ENCODE measurements at places on chromosomes 5 and 9.

DNA sequence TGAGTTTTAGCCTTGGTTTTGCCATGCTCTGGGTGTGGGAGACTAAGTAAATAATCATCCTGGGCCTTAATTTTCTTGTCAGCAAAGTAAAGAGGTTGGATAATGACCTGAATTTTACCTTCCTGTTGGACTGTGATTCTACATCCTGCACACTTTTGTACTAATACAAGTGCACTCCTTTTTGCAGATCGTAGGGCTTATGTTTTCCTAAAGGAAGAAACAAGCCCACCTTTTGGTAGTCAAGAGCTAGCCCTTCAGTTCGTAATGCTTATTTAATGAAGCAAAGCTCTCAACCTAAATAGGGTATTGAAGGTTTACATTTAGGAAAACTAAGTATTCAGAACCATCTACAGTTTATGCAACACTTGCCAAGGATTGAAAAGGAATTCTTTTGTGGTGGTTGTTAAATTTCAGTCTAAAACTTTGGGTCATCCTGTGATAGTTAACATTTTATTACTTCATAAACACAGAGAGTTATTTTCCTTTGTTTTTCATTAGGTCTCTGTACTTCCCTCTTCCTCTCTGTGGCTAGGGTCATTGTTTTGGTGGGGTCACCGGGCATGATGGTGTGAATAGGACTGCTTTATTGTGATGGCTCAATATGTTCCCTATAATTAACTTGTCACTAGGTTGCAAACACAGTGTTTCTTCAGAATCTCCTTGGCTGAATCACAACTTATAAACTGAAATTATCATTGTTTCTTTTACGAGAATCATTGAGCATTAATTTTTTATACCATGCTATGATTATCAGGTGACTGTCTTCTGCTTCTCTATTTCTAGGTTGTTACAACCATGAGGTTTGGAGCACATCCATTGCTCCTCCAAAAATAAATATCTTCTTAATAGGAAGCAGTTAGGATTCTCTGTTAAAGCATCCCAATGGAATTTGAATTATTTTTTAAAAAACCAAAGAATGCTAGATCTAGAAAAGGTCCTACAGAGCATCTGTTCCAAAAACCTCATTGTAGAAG is 28.5 kb downstream of the SPINK5 start:
- DNase-seq, result no peak

- DNase-seq, result no peak
These were observed 5.4 kb downstream of the MRPL36 start for GRCh38 chr5:1793966-1794900.

DNA sequence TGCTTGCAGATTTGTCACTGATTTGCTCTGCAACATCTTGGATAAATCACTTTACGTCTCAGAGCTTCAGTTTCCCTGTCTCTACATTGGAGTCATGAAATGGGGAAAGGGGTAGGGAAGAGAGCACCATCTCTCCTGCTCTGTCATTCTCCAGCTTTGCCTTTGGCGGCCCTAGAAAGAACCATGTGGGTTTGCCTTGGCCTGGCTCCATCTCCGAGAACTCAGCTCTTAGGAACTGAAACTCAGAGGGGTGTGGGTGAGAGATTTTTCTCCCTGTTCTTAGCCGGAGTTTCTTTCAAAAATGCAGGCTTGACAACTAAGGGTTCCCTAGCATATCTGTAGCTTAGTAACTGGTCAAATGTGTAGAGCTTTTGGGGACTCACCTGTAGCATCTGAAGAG is 123.5 kb downstream of the SMARCA2 start:
- no peak for DNase-seq

DNA sequence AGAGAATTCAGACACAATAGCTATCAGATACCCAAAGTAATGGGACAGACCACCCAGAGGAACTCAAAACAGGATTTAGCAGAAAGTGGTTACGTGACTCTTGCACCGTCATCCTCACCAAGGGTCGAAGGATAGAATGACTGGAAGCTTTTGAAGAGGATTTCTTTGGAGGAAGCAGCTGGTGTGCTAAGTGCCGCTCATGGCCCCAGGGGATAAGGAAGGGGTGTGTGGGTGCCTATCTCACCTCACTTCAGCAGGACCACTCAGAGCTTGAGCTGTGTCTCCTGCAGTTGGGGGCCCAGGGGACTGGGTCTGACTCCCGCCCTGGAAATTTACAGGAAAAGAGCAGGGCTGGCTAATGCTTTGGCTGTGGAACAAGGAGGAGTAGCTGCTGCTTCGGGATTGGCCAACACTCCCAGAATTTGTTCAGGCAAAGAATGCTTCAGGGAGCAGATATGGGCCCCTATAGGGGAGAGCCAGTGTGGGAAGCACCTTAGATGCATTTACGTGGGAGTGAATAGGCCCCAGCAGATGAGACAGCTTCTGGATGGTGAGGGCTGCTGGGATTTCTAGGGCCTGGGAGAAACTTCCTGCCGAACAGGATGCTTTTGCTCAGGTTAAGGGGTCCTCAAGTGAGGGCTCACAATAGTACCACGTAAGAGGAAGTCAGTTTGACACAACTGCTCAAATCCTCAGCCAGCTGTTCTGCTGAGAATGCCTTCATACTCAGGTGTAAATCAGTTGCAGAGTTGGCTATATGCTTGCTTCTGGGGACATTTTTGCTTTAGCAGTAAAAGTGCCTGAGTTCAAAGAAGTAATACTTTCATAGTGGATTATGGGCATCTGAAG is 29.1 kb upstream of the TOMM5 start:
- no peak for DNase-seq

DNA sequence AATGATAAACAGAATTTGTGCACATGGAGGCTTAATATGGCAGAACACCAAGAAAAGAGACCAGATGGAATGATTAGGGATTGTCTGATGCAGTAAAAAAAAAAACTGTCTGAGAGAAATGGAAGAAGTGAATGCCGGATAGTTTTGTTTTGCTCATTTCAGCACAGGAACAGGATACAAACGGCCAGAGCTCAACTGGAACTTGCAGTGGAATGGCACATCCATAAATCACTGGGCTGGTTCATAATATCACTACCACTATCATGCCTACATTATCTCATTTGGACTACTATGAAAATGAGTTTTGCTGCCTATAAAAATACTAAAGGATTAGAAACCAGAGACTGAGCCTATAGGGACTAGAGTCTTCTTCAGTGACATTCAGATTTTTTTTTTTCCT is 9.7 kb downstream of the PTAR1 start:
- DNase-seq, result no peak

- DNase-seq, result no peak
These were observed 13.8 kb downstream of the ST8SIA4 start for GRCh38 chr5:100889165-100889743.

DNA sequence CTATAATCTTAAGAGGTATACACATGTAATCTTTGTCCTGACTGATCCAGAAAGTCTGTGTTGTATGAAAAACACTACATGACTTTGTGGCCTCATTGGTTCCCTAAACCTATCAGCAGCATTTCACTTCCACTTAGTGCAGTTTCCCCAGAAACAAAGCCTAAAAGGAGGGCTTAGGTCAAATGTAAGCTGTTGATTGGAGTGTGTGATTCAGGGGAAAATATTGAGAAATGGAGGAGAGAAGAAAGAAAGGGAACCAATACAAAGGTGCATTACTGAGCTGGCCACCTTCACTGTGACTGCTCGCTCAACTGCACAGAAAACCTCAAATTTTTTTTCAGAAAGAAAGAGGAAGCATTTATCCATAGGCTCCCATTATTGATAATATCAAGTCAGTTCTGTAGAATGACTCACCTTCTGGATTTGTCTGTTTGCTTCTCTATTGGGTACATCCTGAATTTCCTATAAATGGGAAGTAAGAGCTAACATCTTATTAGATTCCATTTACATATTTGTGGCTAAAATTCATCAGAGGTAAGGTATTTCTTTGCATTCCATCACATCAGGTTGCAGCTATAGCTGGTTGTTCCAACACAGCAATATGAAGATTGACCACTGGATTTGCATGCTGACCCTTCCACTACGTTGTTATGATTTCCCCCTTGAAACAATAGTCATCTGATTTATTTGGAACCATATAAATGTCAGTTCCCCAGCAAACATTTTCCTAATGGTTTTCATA is 10.3 kb upstream of the FST start:
- no peak for DNase-seq

- no peak for DNase-seq
These were observed 1809.9 kb upstream of the ACO1 start for GRCh38 chr9:30574355-30575151.

GRCh38 chr5:6708814-6709213 is 4.4 kb upstream of the TENT4A start:
- no peak for DNase-seq

DNA sequence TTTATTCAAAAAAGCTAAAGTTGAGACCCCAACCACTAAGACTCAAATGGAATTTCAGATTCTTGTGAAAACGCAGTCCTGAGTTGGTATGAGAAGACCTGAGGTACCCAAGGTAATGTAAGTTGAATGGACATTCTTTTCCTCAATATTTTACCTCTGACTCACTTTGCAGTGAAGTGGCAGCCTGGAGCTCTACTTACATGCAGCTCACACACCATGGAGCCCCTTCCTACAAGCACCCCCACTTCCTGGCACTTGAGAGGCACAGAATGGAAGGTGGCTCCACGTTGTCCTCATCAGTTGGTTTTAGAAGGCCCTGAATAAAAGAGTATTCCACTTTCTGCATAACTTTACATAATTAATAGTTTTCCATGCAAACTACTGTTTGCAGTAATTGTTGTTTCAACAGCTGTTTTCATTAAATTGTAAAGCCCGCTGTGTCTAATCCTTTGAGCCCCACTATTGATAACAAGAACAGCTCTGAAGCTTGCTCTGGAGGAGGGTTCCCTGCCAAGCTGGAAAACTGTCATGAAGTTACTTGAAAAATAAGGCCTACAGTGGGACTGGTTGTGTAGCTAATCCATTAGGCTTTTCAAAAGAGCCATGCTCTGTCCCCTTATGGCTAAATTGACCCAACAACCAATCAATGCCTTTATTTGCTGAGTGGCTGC is 102.2 kb upstream of the SPATA31D4 start:
- no peak for DNase-seq

DNA sequence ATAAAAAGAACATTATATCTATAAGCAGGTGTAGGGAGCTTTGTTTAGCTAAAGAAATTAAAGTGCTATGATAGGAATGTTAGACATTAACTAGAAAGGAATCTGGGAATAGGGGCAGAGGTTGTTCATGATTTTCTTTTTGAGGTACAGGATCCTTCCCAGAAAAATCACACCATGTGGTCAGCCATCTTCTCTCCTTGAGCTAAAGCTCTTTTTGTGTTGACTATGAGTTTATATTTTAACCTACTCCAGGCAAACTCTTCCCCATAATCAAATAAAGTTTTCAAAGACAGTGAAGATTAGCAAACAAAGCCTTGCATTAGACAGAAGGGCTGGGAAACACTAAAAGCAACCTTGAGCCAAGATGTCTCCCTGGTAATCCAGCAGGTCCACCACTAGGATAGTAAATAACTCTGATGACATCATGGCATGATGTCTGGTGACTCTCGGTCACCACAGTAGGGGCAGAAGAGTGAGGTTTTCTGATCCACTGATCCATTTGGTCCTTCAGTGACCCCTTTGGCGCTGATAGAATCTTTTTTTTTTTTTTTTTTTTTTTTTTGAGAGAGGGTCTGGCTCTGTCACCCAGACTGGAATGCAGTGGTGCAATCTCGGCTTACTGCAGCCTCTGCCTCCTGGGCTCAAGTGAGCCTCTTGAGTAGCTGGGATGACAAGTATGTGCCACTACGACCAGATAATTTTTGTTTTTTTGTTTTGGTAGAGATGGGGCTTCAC is 30.6 kb upstream of the IL6ST start:
- no peak for DNase-seq
